ENCODE measurements at places on chromosomes 16 and 17.

DNA sequence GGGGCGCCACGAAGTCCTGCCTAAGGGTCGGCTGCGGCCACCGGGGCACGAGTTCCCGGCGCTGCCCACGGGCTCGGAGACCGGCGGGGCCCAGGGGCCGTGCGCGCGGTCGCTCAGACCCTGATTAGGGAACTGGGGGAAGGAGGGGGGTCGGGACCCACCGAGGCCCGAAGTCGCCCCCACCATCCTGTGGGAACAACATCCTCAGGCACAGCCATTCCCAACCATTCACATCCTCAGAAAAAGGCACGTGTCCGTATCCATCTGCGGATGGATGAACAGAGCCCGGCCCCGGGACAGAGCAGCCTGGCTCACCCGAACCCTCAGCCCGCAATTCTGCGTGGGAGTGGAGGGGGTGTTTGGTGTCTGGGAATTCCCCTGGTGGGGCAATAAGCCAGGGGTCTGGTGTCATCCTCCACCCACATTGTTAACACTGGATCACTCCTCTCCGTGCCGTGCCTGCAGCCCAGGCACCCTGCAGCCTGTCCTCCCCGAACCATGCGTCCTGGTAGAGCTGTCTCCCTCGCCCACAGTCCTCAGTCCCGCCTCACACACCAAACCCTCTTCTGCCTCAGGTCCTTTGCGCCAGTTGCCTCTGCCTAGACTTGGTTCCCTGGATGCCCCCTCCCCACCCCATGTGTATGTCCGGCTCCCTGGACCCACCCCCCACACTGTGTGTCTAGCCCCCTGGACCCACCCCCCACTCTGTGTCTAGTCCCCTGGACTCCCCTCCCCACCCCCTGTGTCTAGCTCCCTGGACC, 789 bp upstream of the CCDC57 start:
- DNase-seq = no peak

DNA sequence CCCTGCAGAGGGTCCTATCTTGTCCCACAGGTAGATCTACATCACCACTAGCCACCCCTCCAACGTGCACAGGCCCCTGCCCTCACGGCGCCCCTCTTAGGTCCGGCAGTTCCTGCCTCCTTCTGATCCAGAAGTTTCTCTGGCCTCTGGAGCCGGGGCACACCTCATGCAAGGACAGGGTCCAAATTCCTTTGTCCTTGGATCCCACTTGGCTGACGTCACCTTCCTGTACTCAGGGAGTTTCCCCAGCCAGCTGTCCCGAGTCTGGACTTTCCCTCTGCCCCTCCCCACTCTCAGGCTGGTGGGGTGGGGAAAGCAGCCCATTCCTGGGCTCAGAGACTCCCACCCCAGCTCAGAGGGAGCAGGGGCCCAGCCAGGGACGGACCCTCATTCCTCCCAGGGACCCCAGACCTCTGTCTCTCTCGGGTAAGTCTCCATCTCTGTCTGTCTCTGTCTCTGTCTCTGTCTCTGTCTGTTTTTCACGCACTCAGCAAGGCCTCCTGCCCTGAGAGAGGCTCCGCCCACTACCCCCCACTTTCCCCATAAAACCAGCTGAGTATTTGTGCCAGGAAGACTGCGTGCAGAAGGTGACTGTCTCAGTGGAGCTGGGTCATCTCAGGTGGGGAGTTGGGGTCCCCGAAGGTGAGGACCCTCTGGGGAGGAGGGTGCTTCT, at the start of gene IL32:
IL32 (plus strand) TSS at position 572 of the 673 bp plus-strand sequence. CDS start 172 bp downstream, outside the sequence.
- DNase-seq = no peak

DNA sequence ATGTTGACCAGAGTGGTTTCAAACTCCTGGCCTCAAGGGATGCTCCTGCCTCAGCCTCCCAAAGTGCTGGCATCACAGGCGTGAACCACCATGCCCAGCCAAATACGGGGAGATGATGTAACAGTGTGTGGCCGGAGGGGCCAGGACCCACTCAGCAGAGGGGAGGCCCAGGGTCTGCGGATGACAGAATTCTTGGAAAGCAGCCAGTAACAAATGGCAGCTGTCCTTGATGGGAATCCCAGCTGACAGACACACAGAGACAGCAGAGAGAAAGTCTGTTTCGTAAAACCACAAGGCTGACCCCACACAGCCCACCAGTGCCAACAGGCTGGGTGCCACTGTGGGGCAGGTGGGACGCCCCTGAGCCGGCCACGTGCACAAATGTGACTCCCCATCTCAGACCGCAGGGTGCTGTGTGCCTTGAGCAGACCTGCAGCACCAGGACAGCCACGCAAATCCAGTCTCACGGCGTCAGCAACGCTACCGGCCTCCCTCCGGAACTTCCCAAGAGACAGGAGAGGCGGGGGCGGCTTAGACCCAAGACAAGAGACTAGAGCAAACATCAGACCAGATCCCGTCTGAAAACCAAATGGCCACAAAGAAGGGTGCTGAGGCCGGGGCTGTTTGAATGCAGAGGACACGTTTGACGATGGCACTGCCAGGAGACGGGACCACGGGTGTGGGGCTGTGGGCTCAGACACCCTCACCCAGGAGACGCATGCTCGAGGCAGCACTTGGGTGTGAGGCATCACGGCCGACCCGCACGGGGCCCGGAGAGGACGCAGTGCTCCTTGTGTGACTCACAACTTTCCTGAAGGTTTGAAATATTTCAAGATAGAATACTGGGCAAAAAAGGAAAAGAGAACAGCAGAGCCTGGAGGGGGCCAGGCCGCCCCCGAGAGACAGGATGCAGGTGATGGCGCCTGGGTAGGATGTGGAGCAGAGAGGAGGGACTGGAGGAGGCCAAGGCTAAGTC, 24.6 kb downstream of the CTU2 start:
- DNase-seq = no peak

DNA sequence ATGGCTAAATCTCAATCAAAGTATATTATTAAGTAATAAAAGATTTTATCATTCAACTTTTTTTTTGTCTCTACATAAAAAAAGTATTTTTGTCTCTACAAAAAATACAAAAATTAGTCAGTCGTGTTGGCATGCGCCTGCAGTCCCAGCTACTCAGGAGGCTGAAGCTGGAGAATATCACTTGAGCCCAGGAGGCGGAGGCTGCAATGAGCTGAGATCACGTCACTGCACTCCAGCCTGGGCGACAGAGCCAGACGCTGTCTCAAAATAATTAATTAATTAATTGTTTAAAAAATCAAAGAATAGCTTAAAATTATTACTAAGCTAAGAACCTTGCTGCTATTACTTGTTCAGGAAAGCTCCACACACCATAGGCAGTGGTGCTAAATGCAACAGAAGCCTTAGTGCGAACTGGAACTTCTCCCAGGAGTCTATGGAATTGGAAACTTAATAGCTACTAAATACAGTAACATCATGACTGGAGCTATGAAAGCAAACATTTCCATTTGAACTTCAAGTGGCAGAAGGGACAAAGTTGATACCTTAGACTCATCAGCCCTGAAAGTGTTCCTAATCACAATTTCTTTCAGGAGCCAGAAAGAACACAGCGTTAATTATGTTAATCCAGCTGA, 22.6 kb downstream of the ADCY9 start:
- DNase-seq = no peak

DNA sequence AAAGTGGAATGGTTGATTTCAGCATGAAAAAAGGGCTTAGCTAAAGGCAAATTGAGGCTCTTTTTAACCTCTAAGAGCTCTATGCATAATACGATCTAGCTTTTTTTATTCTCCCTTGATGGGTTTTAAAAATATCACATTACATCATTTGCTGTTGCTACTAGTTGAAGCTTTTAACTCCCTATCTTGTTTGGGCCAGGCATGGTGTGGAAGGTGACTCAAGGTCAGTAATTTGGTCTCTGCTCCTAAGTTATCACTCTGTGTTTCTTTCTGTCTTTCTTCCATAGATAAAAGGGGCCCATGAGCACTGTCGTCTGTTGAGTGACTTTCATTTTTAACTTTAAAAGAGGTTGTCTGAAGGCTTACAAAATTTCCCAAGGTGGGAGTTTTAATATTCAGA, 58.1 kb upstream of the GOT2 start:
- DNase-seq = no peak

DNA sequence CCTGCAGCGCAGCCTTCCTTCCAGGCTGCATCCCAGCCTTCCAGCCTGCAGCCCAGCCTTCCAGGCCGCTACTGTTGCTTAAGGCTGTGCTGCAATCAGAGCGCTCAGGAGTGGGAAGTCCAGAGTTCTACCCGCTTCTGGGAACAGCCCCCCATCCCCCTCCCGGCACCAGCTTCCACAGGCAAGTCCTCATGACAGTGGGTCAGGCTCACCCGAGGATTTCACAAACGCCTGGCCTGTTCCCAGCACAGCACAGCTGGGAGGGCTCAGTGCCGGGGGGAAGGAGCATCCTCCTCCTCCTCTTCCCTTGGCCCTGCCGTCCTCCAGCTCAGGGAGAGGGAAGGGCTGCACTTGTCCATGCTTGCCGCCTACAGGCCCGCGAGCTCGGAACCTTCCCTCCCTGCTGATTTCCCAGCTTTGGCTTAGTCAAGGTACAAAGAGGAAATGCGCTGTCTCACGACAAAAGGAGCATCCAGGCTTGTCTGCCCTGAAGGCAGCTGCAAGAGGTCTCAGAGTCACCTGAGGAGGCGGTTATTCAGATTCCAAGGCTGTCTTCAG, 8.3 kb downstream of the SOCS3 start:
- no peak for DNase-seq

- no peak for DNase-seq
These were observed 12.6 kb downstream of the SAP30BP start for GRCh38 chr17:75679706-75680211.

DNA sequence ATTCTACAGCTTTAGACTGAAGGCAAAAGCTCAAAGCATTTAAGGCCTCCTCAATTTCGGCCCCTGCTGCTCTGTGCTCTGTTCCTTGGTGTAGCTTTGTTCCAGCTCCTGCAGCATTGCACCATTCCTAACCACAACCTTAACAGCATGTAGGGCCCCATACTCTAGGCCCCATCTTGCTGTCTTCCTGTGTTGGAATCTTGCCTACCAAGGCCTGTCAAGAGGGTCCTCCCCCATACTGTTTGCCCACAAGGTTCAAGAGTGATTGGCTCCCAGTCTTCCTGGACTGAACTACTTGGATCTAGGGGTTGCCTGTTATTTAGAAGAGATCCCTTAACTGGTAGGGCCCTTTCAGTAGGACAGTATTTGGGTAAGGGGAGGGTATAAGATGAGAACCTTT, 26.8 kb downstream of the TRPV2 start:
- DNase-seq = no peak

- no peak for DNase-seq
These were observed 1.7 kb downstream of the RPH3AL start for GRCh38 chr17:350706-351448.

DNA sequence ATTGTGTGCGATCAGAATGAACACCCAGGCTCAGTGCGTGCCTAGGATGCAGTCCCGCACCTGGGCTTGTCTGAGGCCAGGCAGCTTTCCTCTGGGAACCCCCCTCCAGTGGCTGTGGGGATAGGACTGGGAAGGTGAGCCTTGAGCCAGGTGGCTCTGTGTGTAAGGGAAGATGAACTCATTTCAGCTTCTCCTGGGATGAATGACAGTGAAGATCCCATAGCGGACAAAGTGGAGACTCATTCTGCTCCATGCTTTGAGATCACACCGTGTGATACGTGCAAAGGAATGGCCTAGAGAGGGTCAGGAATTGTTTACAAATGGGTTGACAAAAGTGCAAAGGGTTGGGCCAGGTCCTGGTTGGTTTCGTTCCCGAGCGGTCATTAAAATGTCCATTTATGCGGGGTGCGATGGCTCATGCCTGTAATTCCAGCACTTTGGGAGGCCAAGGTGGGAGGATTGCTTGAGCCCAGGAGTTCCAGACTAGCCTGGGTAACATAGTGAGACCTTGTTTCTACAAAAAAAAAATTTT, 15.8 kb downstream of the GPRC5C start:
- DNase-seq = no peak

DNA sequence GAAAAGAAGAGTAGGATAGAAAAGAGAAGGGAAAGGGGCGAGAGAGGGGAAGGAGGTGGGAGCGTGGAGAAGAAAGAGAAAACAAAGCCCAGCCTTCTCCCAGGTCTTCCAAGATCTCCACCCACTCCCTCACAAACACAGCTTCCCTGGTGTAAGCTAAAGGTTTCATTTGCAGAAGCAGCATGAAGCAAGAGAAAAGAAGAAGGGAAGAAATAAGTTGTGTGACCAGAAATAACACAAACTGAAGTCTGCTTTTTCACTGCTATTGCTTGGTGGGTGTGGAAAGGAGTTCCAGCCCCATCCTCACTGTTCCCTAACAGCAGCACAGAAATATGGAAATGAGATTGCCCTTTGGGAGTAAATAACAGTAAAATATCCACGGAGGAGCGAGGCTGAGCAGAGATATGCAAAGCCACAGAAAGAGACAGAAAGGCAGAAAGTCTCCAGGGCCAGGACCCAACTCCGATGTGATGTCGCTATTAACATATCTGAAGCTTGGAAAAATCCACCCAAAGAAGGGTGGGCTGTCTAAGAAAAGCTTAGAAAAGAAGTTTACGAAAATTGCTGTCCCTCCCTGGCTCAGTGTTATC, 10.3 kb upstream of the GAS7 start:
- DNase-seq = no peak

DNA sequence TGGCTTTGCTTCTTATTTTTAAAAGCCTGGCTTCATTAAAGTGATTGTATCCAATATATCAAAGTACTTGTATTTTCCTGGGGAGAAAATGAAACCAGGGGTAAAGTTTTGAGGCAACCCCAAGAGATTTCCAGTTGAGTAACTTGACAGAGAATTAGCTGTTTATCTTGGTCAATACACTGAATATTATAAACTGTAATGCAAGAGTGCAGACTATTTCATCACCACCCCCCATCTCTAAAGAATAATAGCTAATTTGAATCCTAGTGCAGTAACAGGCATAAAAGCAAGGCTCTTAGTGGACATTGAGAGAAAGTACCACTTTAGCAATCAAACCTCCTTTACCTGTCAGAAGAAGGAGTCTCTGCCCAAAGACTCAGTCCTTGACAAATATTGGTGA, 27.0 kb downstream of the IRX6 start:
- DNase-seq = no peak

- DNase-seq = no peak
These were observed 7.3 kb upstream of the DHRS7C start for GRCh38 chr17:9798724-9799123.

GRCh38 chr17:27994586-27994985, 47.9 kb upstream of the NLK start:
- DNase-seq = no peak

DNA sequence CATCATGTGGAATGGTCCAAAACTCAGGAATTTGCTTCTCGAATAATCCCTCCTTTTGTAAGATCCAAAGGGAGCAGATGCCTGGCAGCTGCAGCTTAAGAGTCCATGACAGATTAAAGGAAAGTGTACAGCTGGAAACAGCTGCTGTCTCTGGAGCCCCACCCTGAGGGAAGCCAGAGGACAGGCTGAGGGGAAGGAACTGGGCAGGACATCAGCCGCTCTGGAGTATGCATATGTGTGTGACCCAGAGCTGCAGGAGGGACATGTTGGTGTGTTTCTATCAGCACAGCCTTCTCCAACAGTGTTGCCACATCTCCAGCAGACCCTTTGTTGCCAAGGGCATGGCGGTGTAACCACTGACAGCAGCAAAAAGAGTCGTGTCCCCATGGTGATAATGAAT, 46.2 kb downstream of the CYB561 start:
- DNase-seq = no peak

DNA sequence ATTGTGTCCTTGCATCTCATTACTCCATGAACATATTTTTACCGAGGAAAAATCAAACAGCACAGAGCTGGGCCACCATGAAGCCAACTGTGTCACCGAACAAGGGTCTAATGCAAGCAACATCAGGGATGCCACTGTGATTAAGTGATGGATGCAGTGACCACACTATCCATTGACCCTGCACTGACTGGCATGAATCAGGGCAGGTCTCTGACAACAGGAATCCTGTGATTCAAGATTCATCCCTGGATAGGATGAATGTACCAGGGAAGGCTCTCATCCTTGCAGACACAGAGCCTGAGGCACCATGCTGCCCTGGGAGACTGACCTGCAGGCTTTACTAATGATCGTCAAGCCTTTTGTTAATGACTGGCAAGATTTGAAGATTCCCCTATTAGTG, 41.5 kb upstream of the ZFHX3 start:
- DNase-seq = no peak

All from NCI-H1048 (cell line).